ENCODE measurements at places on chromosomes 7 and 10.

DNA sequence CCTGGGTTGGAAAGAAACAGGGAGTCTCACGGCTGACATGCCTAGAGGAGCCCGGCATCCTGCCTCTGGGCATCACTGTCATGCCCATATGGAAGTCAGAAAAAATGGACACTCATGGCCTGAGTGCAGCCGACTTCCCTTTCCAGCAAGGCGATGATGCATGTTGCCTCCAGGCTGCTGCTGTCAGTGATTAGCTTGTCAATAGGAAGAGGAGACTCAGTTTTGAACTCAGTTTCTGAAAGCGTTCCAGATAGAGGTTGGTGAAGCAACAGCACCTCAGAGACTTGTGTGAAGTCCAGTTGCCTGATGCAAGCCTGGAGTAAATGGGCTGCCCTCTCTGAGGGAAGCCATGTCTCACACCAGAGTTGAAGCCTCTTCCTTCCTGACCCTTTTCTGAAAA, 148.4 kb downstream of the TPST1 start:
- no peak for DNase-seq

DNA sequence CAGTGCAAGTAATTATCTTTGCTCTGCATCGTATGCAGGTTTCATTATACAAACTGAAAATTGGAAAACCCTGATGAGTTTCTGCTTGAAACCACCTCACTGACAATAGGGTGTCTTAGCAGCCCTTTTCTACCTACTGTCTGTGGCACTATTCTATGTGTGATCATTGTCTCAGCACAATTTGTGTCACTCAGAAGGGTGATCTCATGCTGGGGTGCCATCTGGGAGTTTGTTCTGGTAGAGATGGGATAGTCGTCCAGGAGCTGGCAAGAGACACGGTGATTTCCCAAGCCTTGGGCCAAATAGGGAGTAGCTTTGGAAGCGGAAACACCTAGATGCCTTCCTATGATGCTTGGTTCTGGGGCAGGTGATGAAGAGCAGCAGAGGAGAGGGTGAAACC, 186.3 kb downstream of the FRMD4A start:
- no peak for DNase-seq

GRCh38 chr7:122803851-122804250, 82.4 kb downstream of the CADPS2 start:
- DNase-seq, result no peak

DNA sequence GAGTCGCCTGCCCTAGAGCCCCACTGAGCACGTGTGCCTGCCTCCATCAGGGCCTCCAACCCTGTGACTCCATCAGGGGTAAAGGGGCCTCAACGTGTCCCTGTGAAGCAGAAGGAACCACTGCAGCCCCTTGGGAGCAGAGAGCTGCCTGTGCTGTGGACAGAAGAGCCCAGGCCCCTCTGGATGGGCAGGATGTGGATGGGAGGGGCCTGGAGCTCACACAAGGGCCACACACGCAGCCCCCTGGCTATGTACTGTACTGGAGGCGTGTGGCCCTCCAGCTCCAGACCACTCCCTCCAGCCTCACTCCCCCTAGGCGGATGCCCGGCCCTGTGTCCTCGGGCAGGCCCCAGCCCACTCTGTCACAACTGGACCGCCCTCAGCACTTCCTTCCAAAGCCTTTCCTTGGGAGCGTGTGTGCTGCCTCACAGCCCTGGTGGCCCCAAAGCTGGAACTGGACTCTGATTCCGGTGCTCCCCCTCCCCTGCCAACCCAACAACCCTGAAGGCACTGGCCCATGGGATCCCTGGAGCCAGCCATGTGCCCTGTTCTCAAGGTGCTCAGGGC, 238.0 kb downstream of the TCERG1L start:
- no peak for DNase-seq

GRCh38 chr7:148916186-148916585, 32.1 kb upstream of the EZH2 start:
- peak; percentile 23 for DNase-seq

GRCh38 chr7:139441961-139442360, 41.5 kb downstream of the KLRG2 start:
- no peak for DNase-seq

- DNase-seq, result peak; percentile 39
Observed at GRCh38 chr7:155322530-155322929, 24.9 kb downstream of the INSIG1 start.

Measured in Daoy (cell line).